Lung (tissue), 17 donors: ENCODE measurements at places on chromosomes 11 and 22. TPM values are rescaled to one million over a fixed set of nuclear protein-coding genes. Genes with fewer than 3 reads are reported as not detected.

DNA sequence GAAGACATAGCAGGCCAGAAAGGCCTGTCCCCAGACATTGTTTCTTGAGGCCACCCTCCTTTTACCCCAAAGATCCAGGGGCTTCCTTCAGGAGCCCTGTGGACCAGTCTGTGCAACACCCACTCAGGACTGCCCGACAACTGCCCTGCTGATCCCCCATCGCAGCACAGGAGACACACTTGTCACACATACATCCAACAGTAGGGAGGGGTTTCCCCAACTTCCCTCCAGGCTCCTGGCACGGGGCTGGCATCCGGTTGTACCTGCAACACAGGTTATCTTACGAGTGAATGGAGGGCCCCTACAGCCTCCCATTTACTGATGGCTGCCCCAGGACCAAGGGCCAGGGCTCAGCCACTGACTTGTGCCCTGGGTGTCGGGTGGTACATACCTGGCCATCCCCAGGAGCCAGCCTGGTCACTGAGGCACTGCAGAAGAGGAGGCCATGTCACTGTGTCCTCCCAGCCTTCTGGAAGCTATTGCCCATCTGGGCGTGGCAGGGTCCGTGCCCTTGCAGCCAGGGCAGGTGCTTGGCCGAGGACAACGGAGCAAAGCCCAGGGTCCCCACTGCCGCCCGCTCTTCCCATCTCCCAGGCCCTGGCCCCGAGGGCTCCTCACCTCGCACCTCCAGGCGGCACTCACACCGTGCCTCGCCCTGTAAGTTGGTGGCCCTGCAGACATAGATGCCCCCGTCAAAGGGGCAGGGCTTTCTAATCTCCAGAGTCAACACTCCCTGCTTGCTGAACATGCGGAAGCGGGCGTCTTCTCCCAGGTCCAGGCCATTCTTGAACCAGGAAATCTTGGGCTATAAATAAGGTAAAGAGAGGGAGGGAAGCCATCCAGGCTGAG is 20.8 kb downstream of the MYBPC3 start:
- H3K27ac ChIP-seq: no peak overlapping the region
- H3K4me3 ChIP-seq: no peak overlapping the region
- no peaks in the 10 kb centered on the region for H3K4me1 ChIP-seq
- H3K36me3 ChIP-seq: peaks cover 8% of the 10 kb centered on the region
- no peaks in the 10 kb centered on the region for H3K27me3 ChIP-seq

- H3K4me1 ChIP-seq: peaks cover 1% of the 10 kb centered on the region
- no peak overlapping the region for H3K27ac ChIP-seq
- no peaks in the 10 kb centered on the region for H3K36me3 ChIP-seq
- H3K27me3 ChIP-seq: no peaks in the 10 kb centered on the region
- no peak overlapping the region for H3K4me3 ChIP-seq
- no peak for DNase-seq
These were observed 98.7 kb downstream of the ADAMTS15 start for GRCh38 chr11:130546901-130547694.

The CDC45 gene
- 2.1 TPM for polyA plus RNA-seq

The EXT2 gene
- 18.0 TPM for polyA plus RNA-seq

The WT1 gene
- polyA plus RNA-seq: 0.07 TPM
